A549 treated with AZD2906 at 1 μM for 4 hours (cell line): ENCODE measurements at places on chromosomes 2 and 18. TPM values are rescaled to one million over a fixed set of nuclear protein-coding genes. Genes with fewer than 3 reads are reported as not detected.

The UGT1A5 gene
- total RNA-seq = 0.03 to 0.09 TPM (median 0.05 TPM) in 3 of 5 replicates, not detected in the others

The LOXHD1 gene
- not detected in 5 replicates for total RNA-seq

The ABCB11 gene
- 0.01 to 0.06 TPM (median 0.02 TPM) in 5 replicates for total RNA-seq

The DNAJC5G gene
- total RNA-seq = not detected in 5 replicates

The SANBR gene
- 10.9 to 14.9 TPM (median 12.2 TPM) in 5 replicates for total RNA-seq

The DIPK1C gene
- not detected in 5 replicates for total RNA-seq

The CTAGE1 gene
- not detected in 5 replicates for total RNA-seq

The ASAP2 gene
- total RNA-seq = 37.8 to 48.5 TPM (median 48.2 TPM) in 5 replicates

The LHCGR gene
- not detected in 5 replicates for total RNA-seq

The POTEF gene
- total RNA-seq = not detected in 5 replicates

The SLC9A4 gene
- total RNA-seq = not detected in 5 replicates

The PCARE gene
- total RNA-seq = not detected in 5 replicates

The KANSL1L gene
- total RNA-seq = 0.57 to 0.80 TPM (median 0.66 TPM) in 5 replicates

The GKN1 gene
- 0.37 to 0.77 TPM (median 0.66 TPM) in 5 replicates for total RNA-seq

The CIDEA gene
- not detected in 5 replicates for total RNA-seq

The SGO2 gene
- total RNA-seq = 10.8 to 14.6 TPM (median 12.1 TPM) in 5 replicates

The SUMO1 gene
- 133 to 171 TPM (median 139 TPM) in 5 replicates for total RNA-seq

The IL1A gene
- 0.14 to 0.31 TPM (median 0.24 TPM) in 5 replicates for total RNA-seq

The ANKRD30BL gene
- not detected in 5 replicates for total RNA-seq

The DES gene
- total RNA-seq = 0.14 to 0.69 TPM (median 0.27 TPM) in 5 replicates

The ZEB2 gene
- total RNA-seq = 6.2 to 11.3 TPM (median 8.6 TPM) in 5 replicates

The PRKRA gene
- total RNA-seq = 27.0 to 31.4 TPM (median 27.5 TPM) in 5 replicates

The RIT2 gene
- total RNA-seq = not detected in 5 replicates

The MROH2A gene
- 0.11 to 0.23 TPM (median 0.18 TPM) in 4 of 5 replicates, not detected in the other for total RNA-seq

The PDE1A gene
- total RNA-seq = 0.15 to 0.30 TPM (median 0.19 TPM) in 5 replicates

The OTX1 gene
- 3.5 to 4.6 TPM (median 3.7 TPM) in 5 replicates for total RNA-seq

The REG1A gene
- not detected in 5 replicates for total RNA-seq

The PHOSPHO2 gene
- total RNA-seq = 2.4 to 3.2 TPM (median 2.9 TPM) in 5 replicates

The NEDD4L gene
- 35.5 to 42.1 TPM (median 38.9 TPM) in 5 replicates for total RNA-seq

The ITGB6 gene
- total RNA-seq = 0.40 to 0.87 TPM (median 0.55 TPM) in 5 replicates

The TGOLN2 gene
- 84.4 to 110 TPM (median 95.0 TPM) in 5 replicates for total RNA-seq

The FAM228A gene
- total RNA-seq = not detected in 5 replicates

The PLEKHM3 gene
- 1.8 to 3.1 TPM (median 2.4 TPM) in 5 replicates for total RNA-seq

The ZSWIM2 gene
- not detected in 5 replicates for total RNA-seq

The RBKS gene
- 6.7 to 8.4 TPM (median 8.1 TPM) in 5 replicates for total RNA-seq

The SRD5A2 gene
- 0.02 TPM in 4 of 5 replicates, not detected in the other for total RNA-seq

The CCL20 gene
- 3.5 to 6.9 TPM (median 5.9 TPM) in 5 replicates for total RNA-seq

The CCDC150 gene
- 3.9 to 4.5 TPM (median 4.1 TPM) in 5 replicates for total RNA-seq

The RGPD3 gene
- 0.07 to 0.18 TPM (median 0.16 TPM) in 5 replicates for total RNA-seq

The ALK gene
- not detected in 5 replicates for total RNA-seq

The DARS1 gene
- total RNA-seq = 49.8 to 62.6 TPM (median 53.7 TPM) in 5 replicates

The ELOA2 gene
- total RNA-seq = not detected in 5 replicates

The OXER1 gene
- not detected in 5 replicates for total RNA-seq

The WDR43 gene
- total RNA-seq = 75.6 to 107 TPM (median 80.9 TPM) in 5 replicates
